ENCODE measurements at places on chromosomes 12 and 14.

DNA sequence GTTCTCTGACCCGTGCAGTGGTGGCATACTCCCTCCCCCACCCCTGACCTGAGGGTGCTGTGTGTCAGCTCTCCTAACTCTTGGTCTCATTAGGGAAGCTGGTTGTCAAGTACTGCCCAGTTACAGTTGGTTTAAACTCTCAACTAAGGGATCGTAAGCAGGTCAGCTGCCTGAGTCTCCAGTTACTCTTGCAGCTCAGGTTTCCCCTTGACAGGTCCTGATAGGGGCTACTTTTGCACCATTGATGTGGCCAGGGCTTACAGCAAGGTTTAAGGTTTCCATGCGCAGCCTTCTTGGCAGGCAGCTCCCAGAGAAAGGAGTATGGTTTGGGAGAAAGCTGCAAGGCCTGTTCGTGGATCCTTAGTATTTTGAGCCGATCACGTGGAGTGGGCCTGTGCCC is 74.5 kb downstream of the ETV6 start:
- no peak for DNase-seq

DNA sequence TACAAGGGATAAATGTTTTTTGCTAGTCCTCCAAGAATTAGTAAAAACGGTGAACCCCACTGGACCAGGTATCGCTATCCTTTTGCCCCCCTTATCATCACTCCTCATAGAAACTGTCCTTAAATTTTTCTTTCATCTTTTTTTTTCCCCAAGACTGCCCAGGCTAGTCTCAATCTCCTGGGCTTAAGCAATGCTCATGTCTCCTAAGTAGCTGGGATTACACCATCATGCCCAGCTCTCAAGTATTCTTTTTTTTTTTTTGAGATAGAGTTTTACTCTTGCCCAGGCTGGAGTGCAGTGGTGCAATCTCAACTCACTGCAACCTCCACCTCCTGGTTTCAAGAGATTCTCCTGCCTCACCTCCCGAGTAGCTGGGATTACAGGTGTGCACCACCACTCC is 9.7 kb downstream of the IRF2BPL start:
- DNase-seq = no peak

DNA sequence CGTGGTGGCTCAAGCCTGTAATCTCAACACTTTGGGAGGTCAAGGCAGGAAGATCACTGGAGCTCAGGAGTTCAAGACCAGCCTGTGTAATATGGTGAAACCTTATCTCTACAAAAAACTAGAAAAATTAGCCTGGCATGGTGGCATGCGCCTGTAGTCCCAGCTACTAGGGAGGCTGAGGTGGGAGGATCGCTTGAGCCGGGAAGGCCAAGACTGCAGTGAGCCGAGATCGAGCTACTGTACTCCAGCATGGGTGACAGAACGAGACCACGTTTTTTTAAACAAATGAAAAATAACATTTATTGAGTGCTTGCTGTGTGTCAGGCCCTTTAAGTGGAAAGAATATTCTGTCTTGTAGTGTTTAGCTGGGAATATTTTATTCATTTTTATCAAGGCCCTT is 26.6 kb upstream of the CLMN start:
- no peak for DNase-seq

DNA sequence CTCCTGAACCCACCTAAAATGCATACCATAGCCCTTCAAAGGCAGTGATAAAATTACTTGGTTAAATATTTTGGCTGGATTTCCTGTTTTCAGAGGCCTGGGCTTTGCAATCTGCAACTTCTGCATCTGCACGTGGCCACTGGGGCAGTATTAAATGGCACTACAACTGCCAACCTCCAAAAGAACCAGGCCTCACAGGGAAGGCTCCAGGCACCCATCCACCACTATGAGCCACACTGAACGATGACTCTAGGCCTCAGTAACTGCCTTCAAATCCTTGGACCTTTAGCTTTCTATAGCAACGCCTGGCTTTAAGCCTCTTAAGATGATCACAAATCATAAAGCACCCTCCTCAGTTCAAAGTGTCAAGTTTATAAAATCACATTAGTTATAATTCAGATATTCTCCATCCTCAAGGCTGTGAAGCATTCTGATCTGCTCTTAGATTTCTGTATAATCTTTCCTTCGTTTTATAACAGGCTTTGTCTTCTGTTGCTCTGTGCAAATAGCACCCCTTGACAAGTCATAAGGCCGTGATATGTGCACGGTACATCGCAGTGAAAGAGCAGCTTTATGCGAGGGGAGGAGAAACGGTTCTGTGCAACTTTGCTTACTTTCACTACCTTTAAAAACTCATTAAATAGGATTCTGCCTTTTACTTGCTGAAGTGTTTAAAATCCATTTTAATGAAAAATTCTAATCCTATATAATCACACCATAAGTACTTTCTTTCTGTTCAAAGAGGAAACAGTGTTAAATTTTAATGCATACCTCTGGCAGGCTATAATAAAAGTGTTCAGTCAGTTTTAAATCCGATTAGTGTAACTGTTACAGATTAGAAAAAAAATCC is 196.4 kb upstream of the G2E3 start:
- no peak for DNase-seq

DNA sequence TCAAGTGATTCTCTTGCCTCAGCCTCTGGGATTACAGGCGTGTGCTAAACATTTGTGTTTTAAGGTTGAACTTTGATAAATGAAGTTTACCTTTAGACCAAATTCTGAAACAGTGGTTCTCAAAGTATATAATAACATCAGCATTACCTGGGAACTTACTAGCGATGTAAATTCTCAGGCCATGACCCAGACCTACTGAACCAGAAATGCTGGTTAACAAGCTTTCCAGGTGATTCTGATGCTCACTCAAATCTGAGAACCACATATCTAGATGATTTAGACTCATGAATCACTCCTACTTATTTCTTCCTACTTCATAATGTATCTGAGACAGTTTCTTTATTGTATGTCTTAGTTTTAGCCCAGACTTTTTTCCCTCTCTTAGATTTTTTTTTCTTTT is 43.6 kb downstream of the RAD51B start:
- no peak for DNase-seq

DNA sequence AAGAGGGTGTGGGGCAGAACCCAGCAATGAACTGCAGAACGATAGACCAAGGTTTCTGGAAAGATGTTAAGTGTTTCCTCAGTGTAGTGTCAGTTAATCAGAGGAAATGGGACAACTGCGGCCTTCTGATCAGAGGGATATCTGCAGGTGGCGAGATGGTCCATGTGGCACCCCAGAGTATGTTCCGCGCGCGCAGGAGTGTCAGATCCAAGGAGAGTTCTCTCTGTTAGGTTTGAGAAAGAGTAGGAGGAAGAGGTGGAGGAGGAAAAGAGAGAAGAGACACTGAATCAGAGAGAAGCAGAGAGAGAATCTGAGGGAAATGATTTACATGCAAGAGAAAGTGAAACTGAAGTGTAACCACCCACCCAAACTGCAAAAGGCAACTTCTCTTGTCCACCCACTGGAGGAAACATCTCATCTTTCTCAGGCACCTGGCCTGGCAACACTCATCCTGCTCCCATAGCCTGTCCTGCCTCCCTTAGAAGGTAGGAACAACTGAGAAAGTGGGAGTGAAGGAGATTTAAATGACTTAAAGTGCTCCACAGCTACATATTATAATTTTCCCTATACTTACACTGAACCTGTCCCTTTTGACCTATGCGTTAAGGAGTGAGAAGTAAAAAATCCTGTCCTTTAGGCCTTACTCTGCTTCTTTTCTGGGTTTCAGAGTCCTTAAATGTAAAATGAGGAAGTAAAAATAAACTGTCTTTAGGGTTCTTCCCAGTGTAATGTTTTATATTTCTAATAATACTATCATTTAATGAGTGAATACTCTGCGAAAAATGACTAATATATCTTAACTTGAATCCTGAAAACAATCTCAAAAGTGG is 6.8 kb upstream of the TESPA1 start:
- DNase-seq = no peak

- no peak for DNase-seq
Observed at GRCh38 chr12:6312529-6313325, 2.2 kb downstream of the PLEKHG6 start.

All from DMS 273 treated with DMSO at 0.1 percent for 48 hours (cell line).